ENCODE measurements at places on chromosomes 12 and 14.
A peak's percentile ranks its signal among the peaks of the same experiment; 100 is the strongest.

GRCh38 chr14:53517270-53517960 lies 364.3 kb upstream of the DDHD1 start:
- no peak for DNase-seq

DNA sequence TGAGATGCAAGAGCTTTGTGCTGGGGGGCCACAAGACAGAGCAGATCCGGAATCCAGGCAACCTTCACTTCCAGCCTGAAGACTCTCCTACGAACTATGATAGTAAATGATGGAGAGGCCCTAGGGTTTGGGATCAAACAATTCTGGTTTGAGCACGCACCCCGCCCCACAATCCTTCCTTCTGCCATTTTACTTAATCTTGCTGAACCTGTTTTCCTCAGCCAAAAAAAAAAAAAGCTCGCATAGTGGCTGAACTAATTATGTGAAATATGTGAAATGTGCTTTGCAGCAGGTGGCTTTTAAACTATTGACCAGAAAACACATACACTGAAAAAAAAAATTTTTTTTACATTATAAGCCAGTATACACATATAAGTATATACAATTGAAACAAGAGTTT lies 667 bp upstream of the ITFG2 start:
- DNase-seq: no peak

- no peak for DNase-seq
Measured at GRCh38 chr12:130574402-130574801, 141.7 kb downstream of the RIMBP2 start.

GRCh38 chr12:31215518-31216232 lies 110.3 kb downstream of the SINHCAF start:
- peak; percentile 5 for DNase-seq

- no peak for DNase-seq
Measured at GRCh38 chr12:69732088-69732487, 6.6 kb upstream of the RAB3IP start.

DNA sequence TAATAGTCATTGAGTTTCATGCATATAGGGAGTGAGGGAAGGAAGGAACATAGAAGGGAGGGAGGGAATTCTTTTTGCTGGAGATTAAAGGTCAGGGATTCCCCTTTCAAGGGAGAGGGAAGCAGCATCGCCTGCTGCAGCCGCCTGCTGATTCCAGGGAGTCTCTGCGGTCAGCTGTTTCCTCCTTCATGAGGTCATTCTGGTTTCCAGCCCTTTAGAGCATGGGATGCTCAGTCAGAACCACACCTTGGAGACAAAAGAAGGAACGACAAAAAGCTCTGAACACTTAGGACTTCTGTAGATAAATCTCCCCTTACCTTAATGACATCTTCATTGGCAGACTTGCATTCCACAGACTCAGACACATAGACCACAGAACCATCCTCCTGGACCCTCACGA lies 923.0 kb upstream of the TMEM132C start:
- DNase-seq: no peak

- DNase-seq: no peak
Measured at GRCh38 chr14:43087666-43088065, 1419.4 kb downstream of the FSCB start.
